Vagina (tissue), 2 donors: ENCODE measurements at places on chromosomes 11 and 22.

DNA sequence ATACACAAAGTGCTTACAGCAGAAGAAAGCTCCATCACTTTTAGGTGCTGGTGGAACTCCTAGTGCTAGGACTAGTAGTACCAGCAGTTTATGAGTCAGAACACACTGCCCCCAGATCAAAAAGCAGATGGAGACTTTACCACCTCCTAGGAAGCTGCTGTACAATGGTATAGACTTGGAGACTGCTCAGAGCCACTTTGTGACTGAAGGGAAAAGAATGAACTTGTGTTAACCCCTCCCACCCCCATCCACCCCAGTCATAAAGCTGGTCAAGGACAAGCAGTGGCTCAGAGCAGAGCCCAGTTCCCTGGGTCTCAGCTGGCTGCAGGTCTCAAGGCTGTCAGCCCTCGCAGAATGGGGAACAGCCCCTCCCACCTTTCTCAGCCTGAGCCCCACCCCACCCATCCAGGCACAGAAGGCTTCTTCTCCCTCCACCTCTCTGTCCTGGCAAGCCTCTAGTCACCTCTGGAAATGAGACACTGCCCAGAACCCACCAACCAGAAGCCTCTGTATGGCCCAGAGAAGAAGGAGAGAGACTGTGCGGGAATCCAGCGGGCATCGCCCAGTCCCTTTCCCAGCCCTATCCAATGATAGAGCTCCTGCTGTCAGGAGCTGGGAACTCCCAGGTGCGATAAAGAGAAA, 23.8 kb downstream of the PACSIN2 start:
- no peak for DNase-seq

DNA sequence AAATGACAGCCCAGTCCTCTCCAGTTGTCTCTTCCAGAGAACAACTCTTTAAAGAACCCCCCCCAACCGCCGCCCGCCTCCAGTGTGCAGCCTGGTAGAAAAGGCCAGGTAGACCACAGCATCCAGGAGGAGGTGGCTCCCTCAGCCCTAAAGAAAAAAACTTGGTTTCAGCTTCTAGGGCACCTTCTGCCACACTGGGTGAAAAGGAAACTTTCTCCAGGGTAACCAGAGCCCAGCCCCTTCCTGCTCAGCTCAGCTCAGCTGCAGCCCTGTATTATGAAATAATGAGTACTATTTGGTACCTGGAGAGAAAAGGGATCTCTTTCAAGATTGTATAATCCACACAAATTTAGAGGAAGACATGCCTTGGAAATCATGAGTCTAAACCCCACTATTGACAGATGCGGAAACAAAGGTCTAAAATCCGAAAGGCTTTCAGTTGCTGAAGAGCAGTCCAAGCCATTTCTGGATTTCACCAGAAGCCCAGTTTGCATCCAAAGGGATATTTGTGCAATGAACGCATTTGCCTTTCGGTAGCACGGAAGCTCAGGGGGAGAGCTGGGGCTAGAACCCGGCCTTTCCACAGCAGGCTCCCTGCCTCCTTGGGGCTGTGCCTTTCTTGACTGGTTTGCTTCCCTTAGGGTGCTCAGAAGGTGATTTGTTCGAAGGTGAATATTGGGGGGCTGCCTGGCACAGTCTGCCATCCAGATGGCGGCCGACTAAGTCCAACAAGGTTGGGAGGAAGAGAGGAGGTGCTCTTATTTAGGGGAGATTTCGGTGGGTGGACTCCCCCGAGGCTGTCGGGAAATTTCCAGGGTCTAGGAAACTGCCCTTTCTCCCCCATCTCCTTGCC, 3.3 kb downstream of the FXYD6 start:
- peak; percentile 55 for DNase-seq

- no peak for DNase-seq
Observed at GRCh38 chr22:31520051-31520450, 23.7 kb downstream of the SFI1 start.

DNA sequence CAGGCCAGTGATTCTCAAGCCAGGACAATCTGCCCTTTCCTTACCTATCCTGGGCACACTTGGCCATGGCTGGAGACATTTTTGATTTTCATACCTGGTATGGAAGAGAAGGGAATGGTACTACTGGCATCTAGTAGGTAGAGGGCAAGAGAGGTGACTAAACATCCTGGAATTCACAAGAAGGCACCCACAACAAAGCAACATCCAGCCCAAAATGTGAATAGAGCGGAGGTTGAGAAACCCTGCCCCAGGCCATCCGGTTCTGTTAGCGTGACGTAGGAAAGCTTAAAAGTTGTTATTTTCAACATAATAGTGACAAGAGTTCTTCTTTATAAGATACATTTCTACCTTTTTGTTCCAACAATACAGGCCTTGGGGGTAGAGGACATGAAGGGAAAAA, 114.9 kb upstream of the ALX4 start:
- no peak for DNase-seq

DNA sequence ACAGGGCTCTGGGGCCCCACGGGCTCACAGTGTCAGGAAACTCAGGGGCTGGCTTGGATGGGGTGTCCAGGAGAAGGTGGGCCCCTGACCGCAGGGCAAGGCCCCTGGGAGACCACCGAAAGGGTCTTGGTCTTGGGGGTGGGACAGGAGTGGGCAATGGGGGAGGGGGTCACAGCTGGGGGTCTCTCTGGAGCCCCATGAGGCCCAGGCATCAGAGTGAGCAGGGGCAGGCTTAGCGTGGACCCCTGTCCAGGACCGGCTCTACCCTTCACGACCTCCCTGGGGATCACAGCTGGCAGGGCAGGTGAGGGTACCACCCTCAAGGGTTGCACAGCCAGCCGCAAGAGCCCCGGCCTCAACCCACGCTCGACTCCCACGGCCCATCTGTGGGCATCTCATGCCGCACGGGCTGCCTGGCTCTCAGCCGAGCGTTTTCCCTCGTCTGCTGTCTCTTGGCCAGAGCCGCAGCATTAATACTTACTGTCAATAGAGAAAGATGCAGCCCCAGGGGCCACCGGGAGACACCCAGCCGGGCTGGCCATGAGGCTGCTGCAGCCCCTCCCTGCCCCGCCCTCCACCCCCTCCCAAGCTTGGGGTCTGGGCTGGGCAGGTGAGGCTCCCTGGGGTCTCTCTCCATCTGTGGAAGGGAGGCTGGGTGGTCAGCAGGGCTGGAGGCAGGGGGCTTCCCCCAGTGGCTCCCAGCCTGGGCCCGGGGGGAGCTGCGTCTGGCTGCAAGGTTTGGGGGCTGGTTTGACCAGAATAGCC, 662 bp downstream of the MUC5B start:
- no peak for DNase-seq
